ENCODE measurements at places on chromosomes 3 and 15.

DNA sequence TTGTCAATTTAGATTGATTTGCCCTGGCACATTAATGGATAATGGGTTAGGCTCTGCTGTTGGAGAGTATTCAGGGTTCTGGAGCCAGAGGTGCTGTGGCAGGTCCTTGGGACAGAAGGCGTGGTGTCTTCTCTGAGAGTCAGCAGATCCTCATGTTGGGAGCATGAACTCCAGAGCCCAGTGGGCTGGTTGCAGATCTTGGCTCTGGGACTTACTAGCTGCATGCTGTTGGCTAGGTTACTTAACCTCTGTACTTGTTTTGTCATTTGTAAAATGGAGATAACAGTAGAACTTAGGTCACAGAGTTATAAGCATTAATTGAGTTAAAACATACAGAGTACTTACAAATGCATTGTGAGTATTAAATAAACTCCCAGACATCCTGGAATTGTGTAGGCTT, 77.6 kb downstream of the CCK start:
- DNase-seq = no peak
- H3K4me1 ChIP-seq = peaks cover 4% of the 10 kb centered on the region
- H3K4me3 ChIP-seq = no peak overlapping the region

- no peaks in the 10 kb centered on the region for H3K4me1 ChIP-seq
- DNase-seq = no peak
- no peak overlapping the region for H3K27ac ChIP-seq
- H3K27me3 ChIP-seq = no peaks in the 10 kb centered on the region
- H3K36me3 ChIP-seq = no peaks in the 10 kb centered on the region
- no peak overlapping the region for H3K4me3 ChIP-seq
Measured at GRCh38 chr3:11385891-11386290, 113.7 kb downstream of the ATG7 start.

DNA sequence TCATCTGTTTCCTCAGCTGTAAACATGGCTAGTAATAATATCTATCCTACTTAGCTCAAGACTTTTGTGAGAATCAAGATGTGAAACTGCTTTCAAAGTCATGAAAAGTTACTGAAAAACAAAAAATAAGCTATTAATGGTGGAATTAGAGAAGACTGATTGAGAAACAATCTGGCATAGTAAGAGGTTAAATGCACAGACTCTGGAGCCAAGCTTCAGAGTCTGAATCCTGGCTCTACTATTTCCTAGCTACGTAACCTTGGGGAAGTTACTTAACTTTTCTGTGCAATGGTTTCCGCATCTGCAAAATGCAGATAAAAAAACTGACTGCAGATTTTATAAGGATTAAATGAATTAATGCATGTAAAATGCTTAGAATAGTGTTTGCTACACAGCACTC, 28.8 kb downstream of the LRRFIP2 start:
- H3K4me1 ChIP-seq = no peaks in the 10 kb centered on the region
- H3K36me3 ChIP-seq = no peaks in the 10 kb centered on the region
- no peak overlapping the region for H3K27ac ChIP-seq
- H3K27me3 ChIP-seq = no peaks in the 10 kb centered on the region
- DNase-seq = no peak
- H3K4me3 ChIP-seq = no peak overlapping the region

- no peaks in the 10 kb centered on the region for H3K36me3 ChIP-seq
- DNase-seq = no peak
- H3K4me1 ChIP-seq = no peaks in the 10 kb centered on the region
- no peak overlapping the region for H3K27ac ChIP-seq
- H3K27me3 ChIP-seq = no peaks in the 10 kb centered on the region
Measured at GRCh38 chr15:35728219-35728940, 182.4 kb upstream of the DPH6 start.

GRCh38 chr3:24520101-24520495, 25.4 kb upstream of the THRB start:
- H3K27ac ChIP-seq = no peak overlapping the region
- peaks cover 31% of the 10 kb centered on the region for H3K27me3 ChIP-seq
- no peak for DNase-seq

- H3K4me3 ChIP-seq = no peak overlapping the region
- H3K27ac ChIP-seq = no peak overlapping the region
- no peaks in the 10 kb centered on the region for H3K27me3 ChIP-seq
- DNase-seq = no peak
- no peaks in the 10 kb centered on the region for H3K36me3 ChIP-seq
Measured at GRCh38 chr3:158508481-158508880, 62.5 kb upstream of the MLF1 start.

GRCh38 chr3:135128818-135129217, 333.8 kb downstream of the EPHB1 start:
- H3K27ac ChIP-seq = no peak overlapping the region
- no peaks in the 10 kb centered on the region for H3K36me3 ChIP-seq
- no peaks in the 10 kb centered on the region for H3K27me3 ChIP-seq
- no peak for DNase-seq
- H3K4me1 ChIP-seq = no peaks in the 10 kb centered on the region
- no peak overlapping the region for H3K4me3 ChIP-seq

GRCh38 chr3:119555309-119555735, 4.1 kb downstream of the CD80 start:
- DNase-seq = no peak
- H3K27ac ChIP-seq = no peak overlapping the region
- H3K36me3 ChIP-seq = no peaks in the 10 kb centered on the region
- no peaks in the 10 kb centered on the region for H3K4me1 ChIP-seq
- H3K27me3 ChIP-seq = no peaks in the 10 kb centered on the region

GRCh38 chr3:113293348-113293747, 82.0 kb downstream of the BOC start:
- H3K36me3 ChIP-seq = no peaks in the 10 kb centered on the region
- H3K27ac ChIP-seq = no peak overlapping the region

GRCh38 chr3:131616719-131617118, 113.9 kb upstream of the MRPL3 start:
- H3K4me3 ChIP-seq = no peak overlapping the region
- no peaks in the 10 kb centered on the region for H3K4me1 ChIP-seq
- no peaks in the 10 kb centered on the region for H3K27me3 ChIP-seq

DNA sequence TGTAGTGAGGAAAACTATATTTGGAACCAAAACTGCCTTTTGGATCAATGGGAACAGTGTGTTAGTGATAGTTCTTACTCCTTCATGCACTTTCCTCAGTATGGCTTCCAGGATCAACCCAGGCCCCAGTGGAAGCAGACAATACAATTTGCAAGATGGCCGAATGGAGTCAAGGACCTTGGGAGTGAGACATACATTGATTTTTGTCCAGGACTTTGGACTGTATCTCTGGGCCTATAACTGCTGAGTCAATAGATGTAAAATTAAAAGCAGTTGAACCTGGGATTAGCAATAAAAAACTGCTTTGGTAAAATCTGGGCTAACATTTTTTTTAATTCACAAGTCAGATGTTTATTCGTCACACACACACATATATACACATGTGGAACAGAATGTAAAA, 1.8 kb downstream of the ARRDC4 start:
- DNase-seq = no peak
- no peaks in the 10 kb centered on the region for H3K27me3 ChIP-seq
- H3K4me1 ChIP-seq = peaks cover 2% of the 10 kb centered on the region
- H3K27ac ChIP-seq = no peak overlapping the region
- H3K36me3 ChIP-seq = no peaks in the 10 kb centered on the region

GRCh38 chr15:27448986-27449385, 478.0 kb downstream of the GABRG3 start:
- H3K27me3 ChIP-seq = no peaks in the 10 kb centered on the region
- no peak for DNase-seq
- H3K27ac ChIP-seq = no peak overlapping the region
- no peak overlapping the region for H3K4me3 ChIP-seq
- H3K4me1 ChIP-seq = no peaks in the 10 kb centered on the region

Data from iPS DF 6.9 (cell line).